ENCODE measurements at places on chromosomes 4 and X.

DNA sequence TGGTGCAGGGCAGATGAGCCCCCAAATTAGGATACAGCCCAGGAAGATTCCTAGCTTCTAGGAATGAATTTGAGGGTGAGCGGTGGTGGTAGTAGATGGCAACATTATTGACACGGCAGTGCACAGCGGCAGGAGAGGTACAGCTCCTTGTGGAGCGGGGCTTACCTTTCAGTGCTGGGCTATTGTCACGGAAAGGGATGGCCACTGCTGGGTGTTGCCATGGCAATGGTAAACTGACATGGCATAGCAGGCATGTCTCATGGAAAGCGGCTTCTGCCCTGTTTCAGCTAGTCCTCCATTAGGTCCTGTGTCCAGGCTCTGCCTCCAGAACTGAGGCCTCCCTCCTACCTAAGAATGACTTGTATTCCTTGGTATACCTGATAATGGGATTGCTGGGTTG is 81.8 kb upstream of the WDR1 start:
- DNase-seq = no peak

DNA sequence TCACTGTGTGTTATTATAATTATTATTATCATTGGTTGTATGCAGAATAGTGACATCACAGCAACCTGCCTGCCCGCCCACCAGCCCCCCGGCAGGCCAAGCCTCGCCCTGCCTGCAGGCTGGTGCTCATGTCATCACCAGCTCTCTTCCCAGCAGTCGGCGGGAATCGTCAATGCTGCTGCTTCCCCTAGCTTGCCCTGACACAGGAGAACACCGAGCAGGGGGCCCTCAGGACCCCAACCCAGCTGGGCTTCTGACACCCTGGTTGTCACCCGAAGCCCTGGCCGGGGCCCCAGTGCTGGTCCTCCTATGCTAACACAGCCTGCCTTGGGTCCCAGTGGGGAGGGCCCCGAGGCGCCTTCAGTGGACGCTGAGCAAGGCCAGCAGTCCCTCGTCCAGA is 100.6 kb downstream of the PPP2R2C start:
- no peak for DNase-seq

GRCh38 chr4:95701500-95702170 is 138.3 kb upstream of the PDHA2 start:
- peak; percentile 23 for DNase-seq

GRCh38 chr4:44872246-44872645 is 145.9 kb upstream of the GNPDA2 start:
- no peak for DNase-seq

- no peak for DNase-seq
Observed at GRCh38 chr4:33966808-33967207, 2277.5 kb downstream of the ARAP2 start.

DNA sequence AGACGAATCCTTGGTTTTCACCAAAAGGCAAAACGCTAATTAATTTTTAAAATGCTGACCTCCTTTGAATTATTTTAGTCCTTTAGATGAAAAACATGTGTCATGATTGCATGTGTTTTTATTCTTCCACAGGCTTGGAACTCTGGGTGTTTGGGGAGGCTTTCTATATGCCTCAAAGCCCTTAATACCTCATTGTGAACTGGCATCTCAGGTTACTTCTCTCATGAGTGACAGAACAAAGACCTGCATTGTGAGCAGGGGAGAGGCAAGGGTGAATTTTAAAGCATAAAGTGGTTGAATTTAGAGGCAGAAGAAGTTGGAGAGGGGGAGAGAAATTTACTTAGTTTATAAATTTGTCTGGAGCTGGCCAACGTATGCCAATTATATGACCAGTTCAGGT is 119.5 kb downstream of the ARSF start:
- DNase-seq = no peak

DNA sequence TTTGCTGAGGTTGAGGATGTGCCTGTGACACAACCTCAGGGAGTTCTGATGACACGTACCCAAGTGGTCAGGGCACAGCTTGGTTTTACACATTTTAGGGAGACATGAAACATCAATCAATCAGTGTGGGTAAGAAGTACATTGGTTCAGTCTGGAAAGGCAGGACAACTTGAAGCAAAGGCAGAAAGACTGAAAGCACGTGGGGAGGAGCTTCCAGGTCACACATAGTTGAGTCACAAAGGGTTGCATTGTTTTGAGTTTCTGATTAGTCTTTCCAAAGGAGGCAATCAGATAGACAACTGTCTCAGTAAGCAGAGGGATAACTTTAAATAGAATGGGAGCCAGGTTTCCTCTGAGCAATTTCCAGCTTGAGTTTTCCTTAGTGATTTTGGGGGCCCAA is 1910.0 kb upstream of the AGA start:
- no peak for DNase-seq

GRCh38 chr4:77146186-77147078 is 10.6 kb upstream of the CCNG2 start:
- DNase-seq = peak; percentile 10

- DNase-seq = peak; percentile 10
Observed at GRCh38 chrX:70970482-70970995, 39.6 kb upstream of the SLC7A3 start.

DNA sequence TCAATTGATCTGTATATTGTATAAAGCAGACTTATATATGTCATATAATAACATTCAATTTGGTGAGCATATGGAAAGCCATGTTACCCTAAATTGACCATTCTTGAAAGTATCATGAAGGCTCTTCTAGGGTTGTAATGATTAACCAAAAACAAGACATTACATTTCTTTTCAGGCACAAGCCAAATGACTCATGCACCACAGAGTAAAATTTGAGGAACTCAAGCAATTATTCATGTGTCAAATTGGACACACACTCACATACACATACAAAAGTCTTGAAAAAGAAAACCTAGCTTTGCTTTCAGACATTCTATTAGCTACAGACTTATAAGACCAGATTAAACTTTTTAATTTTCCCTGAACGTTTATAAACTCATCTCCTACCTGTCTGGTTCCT is 146.5 kb upstream of the PCDH18 start:
- peak; percentile 54 for DNase-seq

- DNase-seq = no peak
Observed at GRCh38 chr4:139535871-139536234, 20.2 kb downstream of the SETD7 start.

GRCh38 chrX:23327104-23327503 is 7.5 kb upstream of the PTCHD1 start:
- DNase-seq = no peak

- DNase-seq = peak; percentile 18
Observed at GRCh38 chrX:49761481-49761880, 65.7 kb upstream of the PAGE1 start.

- no peak for DNase-seq
Observed at GRCh38 chrX:40144576-40144975, 46.8 kb upstream of the BCOR start.

- peak; percentile 52 for DNase-seq
Observed at GRCh38 chr4:128525387-128525786, 237.8 kb upstream of the PGRMC2 start.

DNA sequence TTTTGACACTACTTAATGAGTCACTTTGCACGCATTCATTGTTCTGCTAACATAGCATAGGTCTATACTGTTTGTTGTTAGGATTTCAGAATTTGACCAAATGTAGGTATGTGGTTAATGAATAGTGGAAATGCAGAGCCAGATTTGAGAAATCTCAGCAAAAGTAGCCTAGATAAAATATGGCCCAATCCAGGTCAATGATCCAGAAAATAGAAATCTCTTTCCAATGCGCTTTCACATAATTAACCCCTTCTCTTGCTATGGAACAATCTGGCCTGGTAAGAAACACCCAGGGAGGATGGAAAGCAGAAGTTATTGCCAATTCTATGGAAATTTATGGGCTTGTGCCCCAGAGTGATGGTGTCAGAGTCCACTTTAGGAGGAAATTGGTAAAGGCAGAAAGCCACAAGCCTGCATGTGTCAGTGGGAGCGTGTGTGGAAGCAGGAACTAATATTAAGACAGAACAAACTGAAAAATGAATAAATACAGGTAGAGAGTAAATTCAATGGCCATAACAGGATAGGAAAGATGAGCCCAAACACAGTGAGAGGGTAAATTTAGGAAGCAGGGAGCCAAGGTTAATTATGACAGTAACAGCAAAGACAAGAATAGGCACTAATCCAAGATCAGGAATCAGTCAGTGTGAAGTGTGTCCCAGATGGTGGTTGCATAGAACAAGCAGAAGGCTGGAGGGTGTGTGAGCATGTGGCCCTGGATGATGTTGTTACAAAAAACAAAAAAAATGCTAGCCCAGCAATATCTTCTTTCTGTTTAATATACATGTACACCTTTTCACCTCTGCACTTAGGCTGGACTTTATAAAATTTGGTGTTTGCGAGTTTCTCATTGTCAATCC is 102.9 kb downstream of the SYTL5 start:
- DNase-seq = no peak

DNA sequence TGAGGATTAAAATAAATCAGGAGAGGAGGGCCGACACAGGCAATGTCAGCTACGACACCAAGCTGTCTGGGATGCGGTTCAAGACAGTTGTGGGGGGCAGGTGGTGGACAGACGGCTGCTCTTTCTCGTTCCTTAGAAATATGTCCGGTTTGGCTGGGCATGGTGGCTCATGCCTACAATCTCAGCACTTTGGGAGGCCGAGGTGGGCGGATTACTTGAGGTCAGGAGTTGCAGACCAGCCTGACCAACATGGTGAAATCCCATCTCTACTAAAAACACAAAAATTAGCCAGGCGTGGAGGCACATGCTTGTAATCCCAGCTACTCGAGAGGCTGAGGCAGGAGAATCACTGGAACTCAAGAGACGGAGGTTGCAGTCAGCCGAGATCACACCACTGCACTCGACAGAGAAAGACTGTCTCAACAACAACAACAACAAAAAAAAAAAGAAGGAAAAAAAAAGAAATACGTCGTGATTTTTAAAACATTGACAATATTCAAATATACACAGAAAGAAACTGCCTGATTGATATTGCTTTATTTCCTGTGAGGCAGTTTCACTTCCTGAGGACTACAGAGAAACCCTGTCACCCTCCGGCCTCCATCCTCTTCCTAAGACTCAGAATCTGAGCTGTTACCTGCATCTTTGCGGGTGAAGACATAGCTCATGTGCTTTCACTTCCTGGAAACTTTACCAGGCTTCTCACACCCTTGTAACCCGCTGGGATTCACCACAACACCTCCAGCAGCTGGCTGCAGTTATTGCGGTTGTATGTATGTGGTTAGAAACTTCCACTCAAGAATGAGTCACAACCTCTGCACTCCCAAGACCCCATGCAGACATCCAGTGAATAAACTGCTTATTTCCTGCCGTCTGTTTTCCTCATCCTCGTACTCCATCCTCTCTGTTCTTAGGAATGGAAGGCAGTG is 63.8 kb upstream of the STS start:
- DNase-seq = peak; percentile 98

DNA sequence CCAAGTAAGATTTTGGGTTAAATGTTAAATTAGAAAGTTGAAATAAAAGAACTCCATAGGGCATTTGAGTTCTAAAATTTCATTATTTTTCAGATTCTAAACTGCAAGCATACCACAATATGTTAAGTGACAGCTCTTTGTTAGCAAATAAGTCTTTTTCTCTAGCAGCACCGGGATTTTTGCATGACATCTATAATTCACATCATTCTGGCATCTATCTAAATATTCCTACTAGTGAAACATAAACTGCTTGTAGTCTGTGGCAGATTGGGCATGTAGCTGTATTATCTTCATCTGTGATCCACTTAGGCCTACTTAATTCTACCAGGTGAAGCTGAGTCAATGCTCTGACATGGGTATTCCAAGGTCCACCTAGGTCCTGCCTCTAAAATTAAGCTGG is 32.1 kb upstream of the KLHL13 start:
- DNase-seq = no peak

- peak; percentile 59 for DNase-seq
Observed at GRCh38 chrX:74593593-74593992, 20.8 kb downstream of the RLIM start.
